SK-N-DZ (cell line): ENCODE measurements at places on chromosomes 2 and 18.
A peak's percentile ranks its signal among the peaks of the same experiment; 100 is the strongest.

- DNase-seq = no peak
Observed at GRCh38 chr2:108029912-108030311, 43.6 kb downstream of the SLC5A7 start.

- no peak for DNase-seq
Observed at GRCh38 chr18:37481072-37481471, 84.5 kb downstream of the CELF4 start.

GRCh38 chr2:99770876-99771275 lies 281.1 kb upstream of the REV1 start:
- DNase-seq = no peak

DNA sequence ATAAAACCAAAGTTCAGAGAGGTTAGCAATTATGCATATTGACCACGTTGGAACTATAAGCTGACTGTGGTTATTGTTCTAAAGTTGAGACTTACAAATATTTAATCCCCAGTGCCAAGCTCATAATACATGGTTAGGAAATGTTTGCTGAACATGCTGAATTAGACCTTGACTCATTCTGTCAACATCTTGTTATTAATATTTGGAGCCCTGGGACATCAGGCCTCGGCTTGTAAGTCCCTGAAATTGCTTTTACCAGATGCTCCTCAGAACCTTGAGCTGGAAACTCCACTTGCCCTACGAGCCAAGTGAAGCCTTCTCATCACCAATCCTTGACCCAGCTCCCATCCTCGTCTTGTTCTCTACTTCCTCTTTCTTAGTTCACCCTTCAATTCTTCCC lies 21.2 kb downstream of the DYNAP start:
- no peak for DNase-seq

DNA sequence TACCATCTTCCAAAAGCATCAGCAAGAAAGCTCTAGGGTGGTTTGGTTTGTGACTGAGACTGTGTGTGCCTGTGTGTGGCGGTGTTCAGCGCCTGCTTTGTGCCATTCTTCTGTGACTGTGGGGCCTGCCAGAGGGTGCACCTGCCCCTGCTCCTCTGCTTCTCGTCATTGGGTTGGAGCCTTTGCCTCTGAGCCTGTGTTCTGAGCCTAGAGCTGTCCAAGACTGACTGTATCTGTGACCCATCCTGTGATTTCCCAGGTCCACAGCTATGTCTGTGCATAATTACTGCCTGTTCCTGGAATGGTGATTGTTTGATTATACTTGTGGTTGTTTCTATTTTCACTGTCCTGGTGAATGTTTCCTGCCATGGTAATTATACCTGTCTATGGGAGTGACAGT lies 57.1 kb upstream of the KLHL29 start:
- DNase-seq = no peak

- no peak for DNase-seq
Observed at GRCh38 chr2:130372055-130372832, 16.4 kb downstream of the PTPN18 start.

DNA sequence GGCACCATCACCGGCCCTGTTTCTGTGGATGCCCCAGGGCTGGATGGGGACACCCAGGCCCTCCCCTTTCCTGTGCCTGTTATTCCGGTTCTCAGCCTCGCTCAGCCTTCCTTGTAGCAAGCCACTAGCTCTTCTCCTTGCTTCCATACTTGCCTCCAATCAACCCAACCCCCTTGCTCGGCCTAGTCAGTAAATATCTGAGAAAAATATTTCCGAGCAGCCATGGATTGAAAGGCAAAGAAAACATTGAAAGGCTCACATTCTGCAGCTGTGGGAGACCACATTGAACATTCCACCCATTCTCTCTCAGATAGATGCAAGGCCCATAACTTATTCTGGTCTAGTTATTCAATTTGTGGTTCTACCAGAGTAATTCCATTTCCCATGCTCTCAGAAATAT lies 114.9 kb downstream of the SPP2 start:
- DNase-seq = no peak

GRCh38 chr2:24743924-24744323 lies 49.3 kb downstream of the PTRHD1 start:
- no peak for DNase-seq

DNA sequence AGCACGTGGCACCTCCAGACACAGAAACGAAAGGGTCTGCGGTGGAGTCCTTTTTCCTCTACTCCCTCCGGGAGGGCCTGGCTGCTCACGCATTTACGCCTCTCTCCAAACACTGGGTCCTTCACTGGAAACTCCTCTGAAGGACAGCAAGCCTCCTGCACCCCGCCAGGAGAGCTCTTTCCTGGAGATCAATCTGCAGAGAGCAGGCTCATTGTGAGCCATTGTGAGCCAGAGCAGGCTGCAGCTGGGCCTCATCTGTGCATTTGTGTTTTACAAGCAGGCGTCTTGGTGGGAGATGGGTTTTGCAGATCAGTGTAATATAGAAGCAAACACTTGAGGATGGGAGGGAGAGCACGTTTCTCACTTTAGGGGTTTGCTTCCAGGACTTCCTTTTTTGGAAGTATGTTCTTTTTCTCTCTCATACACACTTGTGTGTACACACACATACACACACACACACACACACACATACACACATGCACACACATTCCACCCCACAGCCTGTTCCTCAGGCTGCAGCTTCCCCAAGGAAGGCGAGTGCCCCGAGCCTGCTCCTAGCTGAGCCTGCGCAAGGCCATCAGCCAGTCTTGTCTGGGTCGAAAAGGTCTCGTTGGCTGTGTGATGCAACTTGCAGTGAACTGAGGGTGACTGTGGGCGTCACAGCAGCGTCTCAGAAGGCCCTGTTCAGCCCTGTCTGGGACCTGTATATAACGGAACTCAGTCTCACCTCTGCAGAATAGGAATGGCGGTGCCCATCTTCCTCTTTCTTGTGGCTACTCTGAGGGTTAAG lies 163.5 kb downstream of the GLI2 start:
- DNase-seq = no peak

DNA sequence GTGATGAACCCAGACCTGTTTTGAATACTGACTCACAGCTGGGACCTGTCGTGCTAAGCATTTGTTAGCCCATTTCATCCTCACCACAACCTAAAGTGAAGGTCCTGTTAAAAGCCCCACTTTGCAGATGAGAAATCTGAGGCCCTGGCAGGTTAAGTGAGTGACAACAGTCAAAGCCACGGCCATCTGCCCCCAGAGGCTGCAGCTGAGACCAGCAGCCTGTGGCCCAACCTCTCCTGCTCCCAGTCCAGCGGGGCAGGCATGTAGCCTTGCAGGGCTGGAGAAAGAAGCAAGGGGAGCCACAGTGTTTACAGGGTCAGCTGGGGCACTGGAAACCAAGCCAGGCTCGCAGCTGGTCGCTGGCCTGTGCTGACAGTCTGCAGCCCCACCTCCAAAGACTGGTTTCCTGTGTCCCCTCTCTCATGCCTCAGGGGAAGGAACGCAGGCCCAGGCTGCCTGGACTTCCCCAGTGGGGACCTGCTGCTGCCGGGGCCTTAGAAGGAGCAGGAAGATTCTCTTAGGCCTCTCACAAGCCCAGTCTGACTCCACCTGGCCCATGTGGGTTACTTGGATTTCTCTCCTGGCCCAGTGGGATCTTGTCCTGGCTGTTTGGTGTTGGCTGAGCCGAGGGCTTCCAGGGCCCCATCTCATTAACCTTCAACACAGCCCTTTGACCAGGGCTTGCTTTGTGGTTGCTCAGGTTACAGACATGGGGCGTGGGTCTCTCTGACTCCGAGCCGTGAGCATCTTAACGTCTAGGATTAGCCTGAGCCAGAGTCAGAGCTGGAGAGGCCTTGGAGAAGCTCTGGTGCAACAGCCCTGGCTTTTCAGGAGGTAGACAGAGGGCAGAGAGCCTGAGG lies 1.7 kb downstream of the INPP5D start:
- DNase-seq = peak; percentile 9

DNA sequence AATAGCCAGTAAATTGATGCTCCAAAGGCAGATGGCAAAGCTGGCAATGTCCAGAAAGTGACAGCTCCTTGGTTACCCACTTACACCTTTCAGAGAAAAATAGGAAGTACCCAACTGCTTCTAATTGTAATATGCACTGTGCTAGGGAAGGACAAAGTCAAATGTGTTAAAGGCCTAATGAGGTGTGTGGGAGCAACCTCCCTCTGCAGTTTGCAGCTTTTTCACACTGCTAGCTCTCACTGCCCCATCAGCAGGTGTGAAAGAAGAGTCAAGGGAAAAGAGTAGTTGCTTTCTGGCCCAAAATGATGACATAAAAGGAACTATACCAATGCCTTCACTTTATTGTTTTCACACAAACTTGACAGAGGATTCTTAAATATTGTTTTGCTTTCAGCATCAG lies 284.1 kb upstream of the SETBP1 start:
- no peak for DNase-seq

DNA sequence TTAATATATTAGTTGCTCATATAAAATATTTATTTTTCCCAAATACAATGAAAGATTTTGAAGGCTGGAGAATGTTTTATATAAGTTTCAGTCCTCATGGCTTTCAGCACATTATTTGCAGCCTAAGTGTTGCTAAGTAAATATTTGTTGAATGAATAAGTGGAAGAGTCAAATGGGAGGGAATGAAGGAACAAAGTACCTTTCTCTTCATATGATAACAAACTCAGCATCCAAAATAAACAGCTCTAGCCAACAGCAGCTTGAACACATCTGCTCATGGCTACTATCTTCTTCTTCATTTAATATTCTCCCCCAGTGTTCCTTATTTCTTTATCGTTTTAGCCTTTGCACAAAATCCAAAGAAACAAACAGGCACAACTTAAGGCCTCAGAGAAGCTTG lies 385.2 kb upstream of the PIK3C3 start:
- no peak for DNase-seq

GRCh38 chr18:42706029-42706608 lies 409.4 kb downstream of the RIT2 start:
- no peak for DNase-seq

GRCh38 chr18:48530399-48531081 lies 8.3 kb upstream of the CTIF start:
- DNase-seq = no peak

DNA sequence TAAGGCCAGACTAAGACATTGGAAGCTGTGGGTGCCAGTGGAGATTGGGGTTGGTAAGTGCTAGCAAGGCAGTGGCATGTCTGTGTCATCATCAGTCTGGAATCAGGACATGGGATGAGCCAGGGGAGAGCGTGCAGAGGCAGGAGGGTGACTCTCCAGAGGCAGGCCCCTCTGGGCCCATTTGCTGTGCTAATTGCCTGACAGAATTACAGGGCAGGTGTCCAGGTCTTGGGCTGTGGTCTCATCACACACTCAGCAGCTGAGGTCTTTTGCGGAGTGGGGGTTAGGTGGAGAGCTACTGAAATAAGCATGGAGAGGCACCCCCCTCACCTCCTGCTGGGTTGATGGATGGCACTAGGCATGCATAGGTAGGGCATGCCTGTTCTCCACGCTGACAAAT lies 57.4 kb downstream of the CELF4 start:
- peak; percentile 29 for DNase-seq

DNA sequence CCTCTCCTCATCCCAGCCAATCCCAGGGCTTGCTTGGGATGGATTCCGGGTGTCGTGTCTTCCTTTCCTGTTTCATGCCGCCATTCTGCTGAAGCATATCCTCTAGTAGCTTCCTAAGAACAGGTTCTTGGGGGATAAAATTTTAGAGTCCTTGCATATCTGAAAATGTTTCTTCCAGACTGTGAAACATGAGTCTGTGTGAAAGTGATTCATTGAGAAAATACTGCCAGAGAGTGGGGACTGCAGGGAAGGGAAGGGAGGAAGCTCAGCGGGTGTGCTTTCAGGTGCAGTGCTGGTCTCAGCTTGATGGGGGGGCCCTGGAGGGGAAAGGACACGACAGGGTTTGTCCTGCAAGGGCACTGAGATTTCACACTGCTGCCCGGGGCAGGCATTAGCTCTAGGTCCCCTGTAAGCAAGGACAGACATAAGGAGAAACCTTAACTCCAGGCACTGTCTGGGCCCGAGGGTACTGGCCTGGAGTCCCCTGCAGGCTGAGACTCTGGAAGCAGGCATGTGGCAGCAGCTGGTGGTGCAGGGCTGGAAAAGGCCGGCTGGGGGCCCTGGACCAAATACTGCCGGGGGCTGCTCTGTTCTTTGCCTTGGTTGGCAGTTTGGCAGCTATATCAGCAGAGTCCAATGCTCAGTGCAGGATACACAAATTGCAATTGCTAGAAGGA lies 97.6 kb upstream of the HS6ST1 start:
- no peak for DNase-seq

DNA sequence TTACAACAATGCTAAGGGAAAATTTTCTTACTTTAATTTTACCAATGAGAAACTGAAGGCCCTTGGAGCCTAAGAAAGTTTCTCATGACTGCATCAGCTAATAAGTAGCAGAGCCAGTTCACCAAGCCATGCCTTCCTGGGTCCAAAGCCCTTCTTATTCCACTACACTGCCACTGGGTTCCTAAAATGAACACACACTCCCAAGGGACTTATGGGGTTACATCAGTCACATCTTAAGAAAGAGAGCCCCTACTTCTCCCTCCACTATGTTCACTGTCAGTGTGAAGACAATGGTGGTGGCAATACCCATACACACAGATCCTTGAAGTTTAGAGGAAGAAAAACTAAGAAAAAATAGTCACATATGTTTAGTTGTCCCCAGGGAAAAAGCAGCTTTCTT lies 20.6 kb downstream of the MBD2 start:
- DNase-seq = no peak

DNA sequence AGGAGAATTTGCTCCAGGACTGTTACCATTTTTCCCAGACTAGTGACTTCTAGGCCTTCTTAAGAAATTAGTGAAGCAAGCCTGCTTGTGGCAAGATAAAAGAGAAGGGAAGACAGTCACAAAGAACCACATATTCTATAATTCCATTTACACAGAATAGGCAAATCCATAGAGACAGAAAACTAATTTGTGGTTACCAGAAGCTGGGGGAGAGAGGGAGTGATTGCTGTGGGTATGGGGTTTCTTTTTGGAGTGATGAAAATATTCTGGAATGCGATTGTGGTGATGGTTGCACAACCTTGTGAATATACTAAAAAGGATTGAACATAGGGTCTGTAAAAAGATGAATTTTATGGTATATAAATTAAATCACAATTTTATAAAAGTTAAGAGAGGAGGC lies 37.5 kb upstream of the SIX2 start:
- DNase-seq = no peak

GRCh38 chr18:34121200-34121721 lies 103.5 kb downstream of the NOL4 start:
- DNase-seq = no peak

GRCh38 chr18:33440060-33441043 lies at the start of gene CCDC178:
Gene CCDC178 (minus strand): TSS chr18:33440721. CDS start chr18:33412088, 28,633 bp downstream.
- peak; percentile 52 for DNase-seq

DNA sequence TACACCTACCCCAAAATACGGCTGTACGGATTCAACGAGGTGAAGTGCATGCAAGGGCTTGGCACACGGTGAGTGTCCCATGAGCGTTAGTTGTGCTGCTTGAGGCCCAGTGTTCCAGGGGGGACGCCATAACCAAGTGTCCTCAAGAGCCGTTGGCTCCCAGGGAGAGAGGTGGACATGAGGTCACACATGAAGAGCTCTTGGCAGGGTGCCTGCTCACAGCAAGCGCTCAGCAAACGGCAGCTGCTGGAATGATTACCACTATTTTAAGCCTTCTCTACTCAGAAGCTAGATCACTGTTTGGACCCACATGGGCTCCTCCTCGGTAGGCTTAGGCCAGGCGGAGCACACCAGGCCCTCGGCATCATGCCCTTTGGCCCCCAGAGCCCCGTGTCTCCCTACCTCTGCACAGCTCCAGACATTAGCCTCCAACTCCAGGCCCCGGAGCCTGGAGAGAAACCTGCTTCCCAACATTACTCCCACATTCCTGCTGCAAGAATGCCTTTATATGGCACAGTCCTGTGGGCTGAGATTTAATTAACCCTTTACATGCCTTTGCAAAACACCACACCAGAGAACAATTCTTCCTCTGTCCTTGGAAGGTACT lies 68.4 kb upstream of the PPP1CB start:
- peak; percentile 67 for DNase-seq
